ENCODE measurements at places on chromosomes 2 and 18.
A peak's percentile ranks its signal among the peaks of the same experiment; 100 is the strongest.

DNA sequence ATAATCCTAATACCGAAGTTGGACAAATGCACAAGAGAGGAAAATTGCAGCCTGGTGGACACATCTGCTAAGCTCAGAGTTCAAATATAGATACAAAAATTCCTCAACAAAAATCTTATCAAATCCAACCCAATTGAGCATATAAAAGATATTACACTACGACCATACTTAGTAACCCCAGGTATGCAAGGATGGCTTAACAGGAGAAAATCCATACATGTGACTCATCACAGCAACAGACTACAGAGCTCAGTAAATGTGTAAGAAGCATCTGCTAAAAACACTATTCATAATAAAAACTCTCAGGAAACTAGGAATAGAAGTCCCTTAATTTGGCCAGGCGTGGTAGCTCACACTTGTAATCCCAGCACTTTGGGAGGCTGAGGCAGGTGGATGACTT, 28.3 kb downstream of the HS6ST1 start:
- DNase-seq = no peak

- DNase-seq = no peak
Measured at GRCh38 chr18:6255886-6256285, 158.8 kb downstream of the L3MBTL4 start.

DNA sequence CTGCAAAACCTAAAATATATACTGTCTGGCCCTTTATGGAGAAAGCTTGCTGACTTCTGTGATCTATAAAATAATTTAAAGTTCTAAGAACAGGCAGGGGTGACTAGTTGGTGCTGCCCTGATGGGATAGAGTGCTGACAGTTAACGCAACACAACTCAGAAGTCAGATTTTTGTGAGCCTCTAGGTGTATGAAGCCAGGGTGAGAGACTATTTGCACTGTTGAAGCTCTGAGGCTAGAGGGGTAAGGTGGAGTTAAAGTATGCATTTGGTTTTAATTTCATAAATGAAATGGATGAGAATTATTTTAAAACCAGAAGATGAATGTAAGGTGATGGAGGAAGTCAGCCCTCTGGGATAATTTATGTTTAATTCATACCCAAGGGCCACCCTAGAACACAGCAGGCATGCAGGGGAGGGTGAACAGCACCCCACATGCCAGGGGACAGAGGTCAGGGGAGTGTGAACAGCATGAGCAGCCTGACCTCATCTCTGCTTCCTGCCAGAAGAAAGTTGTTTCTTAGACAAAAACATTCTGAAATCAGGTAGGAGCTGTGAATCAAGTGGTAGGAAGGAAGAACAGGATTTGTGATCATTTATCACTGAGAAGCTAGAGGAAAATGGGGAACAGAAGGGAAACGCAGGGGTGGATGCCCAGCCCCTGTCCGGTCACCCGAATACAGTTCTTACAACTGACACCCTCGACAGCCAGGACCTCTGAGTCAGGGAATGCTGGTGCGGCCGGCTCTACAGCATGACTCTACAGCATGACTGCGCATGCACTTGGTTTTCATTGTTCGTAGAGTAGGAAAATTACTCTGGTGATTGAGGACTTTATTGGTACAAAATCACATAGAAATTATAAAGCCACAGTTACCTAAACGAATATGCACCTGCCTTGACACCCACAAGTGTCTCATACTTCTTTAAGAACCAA, 93.1 kb downstream of the MBP start:
- no peak for DNase-seq

- no peak for DNase-seq
Measured at GRCh38 chr2:96550787-96551604, 14.4 kb downstream of the ARID5A start.

DNA sequence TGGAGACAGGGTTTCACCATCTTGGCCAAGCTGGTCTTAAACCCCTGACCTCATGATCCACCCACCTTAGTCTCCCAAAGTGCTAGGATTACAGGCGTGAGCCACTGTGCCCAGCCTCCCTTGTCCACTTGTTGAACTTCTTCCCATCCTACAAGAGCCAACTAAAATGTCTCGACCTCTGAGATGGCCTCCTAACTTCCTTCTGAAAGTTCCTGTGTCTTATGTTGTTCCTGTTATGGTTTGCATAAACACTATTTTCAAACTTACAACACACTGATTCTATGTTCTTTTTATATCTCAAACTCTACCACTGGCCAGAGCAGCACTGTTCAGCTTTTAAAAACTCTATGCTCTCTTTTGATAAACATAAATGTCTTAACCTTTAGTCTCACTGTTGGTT, 63.3 kb upstream of the UGP2 start:
- DNase-seq = no peak

GRCh38 chr2:36881816-36882215, 84.5 kb downstream of the STRN start:
- DNase-seq = no peak

DNA sequence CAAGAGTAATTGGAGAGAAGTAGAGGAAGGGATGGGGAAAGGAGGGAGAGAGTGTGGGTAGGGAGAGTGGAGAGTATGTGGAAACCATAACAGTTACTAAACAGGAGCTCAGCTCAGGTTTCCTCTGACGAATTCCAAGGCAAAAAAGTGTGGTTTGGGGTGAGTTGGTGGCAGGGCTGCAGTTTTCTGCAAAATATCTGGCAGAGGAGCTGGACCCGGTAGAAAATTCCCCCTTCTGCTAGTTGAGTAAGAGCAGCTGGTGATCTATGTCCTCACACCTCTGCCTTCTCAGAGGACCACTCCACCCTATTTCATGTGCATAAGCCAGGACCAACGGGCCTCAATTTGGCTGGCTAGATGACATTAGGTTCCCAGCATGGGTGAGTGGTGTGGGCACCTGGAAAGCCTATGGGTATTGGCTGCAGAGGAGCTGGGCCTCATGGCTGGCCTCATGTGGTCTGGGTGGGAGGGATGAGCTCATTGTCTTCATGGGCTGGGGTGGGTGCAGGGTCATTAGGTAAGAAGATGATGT, 13.2 kb downstream of the NRP2 start:
- DNase-seq = no peak

GRCh38 chr2:175282300-175282699, 100.8 kb upstream of the ATP5MC3 start:
- no peak for DNase-seq

DNA sequence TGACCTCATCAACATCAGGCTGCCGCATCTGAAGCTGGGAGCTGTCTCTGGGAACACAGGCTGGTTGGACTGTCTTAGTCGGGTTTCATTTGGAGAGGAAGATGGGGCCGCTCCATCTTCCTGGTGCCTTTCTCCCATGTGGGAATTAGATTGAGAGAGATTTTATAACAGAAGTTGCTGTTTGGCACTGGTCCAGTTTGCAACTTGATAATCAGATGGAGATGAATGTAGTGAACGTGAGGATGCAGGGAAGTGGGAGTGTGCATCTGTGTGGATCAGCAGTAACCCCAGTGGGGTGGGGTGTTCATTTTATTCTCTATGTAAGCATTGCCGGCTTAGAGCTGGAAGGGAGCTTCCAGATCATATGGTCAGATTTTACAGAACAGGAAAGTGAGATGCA, 250.9 kb downstream of the DCDC2C start:
- no peak for DNase-seq

DNA sequence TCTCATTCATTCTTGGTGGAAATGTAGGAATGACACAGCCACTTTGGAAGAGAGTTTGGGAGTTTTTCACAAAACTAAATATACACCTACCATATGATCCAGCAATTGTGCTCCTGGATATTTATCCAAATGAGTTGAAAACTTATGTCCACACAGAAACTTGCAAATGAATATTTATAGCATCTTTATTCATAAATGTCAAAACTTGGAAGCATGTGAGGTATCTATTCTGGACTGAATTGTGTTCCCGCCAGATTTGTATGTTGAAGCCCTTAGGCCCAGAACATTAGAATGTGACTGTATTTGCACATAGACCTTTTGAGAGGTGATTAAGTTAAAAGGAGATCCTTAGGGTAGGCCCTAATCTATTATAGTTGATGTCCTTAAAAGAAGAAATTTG, 409.4 kb upstream of the SYT4 start:
- no peak for DNase-seq

GRCh38 chr2:134581877-134582546, 136.8 kb downstream of the TMEM163 start:
- DNase-seq = peak; percentile 19

- DNase-seq = no peak
Measured at GRCh38 chr2:36373149-36373926, 17.8 kb downstream of the CRIM1 start.

GRCh38 chr18:48719388-48719787, 180.6 kb downstream of the CTIF start:
- no peak for DNase-seq

- DNase-seq = no peak
Measured at GRCh38 chr2:52456561-52457377, 1310.8 kb upstream of the CHAC2 start.

DNA sequence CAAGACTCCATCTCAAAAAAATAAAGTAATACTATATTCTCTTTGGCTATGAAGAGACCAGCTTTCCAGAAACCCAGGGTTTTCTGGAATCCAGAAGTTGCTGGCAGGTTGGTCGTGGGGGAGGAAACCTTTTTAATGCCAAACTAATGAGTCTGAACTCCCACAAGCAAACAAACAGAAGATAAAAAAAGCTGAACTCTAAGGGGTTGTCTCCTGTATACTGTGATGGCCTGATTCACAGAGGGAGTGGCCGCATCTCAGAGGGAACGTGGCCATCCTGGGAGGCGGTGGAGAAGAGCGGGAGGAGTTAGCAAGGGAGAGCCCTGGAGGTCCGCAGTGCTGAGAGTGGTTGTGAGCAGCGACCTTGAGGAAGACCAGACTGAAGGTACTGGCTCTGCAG, 36.1 kb downstream of the LIMS1 start:
- DNase-seq = no peak

DNA sequence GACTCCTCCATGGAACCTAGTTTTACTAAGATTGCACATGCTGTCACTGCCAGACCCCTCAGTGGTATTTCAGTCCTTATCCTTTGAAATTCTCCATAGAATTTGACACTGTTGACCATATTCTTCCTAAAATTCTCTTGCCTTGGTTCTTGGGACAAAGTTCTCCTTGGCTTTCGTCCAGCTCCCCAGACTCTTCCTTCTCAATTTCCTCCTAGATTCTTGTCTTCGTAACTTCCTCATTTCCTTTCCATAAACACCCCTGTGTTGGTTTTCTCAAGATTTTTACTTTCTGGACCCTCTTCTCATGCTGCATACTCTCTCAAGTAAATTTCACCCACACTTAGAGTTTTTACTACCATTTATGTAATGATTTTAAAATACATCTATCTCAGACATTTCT, 96.6 kb upstream of the TWSG1 start:
- DNase-seq = no peak

- peak; percentile 21 for DNase-seq
Measured at GRCh38 chr2:235766278-235766677, 272.4 kb downstream of the AGAP1 start.

DNA sequence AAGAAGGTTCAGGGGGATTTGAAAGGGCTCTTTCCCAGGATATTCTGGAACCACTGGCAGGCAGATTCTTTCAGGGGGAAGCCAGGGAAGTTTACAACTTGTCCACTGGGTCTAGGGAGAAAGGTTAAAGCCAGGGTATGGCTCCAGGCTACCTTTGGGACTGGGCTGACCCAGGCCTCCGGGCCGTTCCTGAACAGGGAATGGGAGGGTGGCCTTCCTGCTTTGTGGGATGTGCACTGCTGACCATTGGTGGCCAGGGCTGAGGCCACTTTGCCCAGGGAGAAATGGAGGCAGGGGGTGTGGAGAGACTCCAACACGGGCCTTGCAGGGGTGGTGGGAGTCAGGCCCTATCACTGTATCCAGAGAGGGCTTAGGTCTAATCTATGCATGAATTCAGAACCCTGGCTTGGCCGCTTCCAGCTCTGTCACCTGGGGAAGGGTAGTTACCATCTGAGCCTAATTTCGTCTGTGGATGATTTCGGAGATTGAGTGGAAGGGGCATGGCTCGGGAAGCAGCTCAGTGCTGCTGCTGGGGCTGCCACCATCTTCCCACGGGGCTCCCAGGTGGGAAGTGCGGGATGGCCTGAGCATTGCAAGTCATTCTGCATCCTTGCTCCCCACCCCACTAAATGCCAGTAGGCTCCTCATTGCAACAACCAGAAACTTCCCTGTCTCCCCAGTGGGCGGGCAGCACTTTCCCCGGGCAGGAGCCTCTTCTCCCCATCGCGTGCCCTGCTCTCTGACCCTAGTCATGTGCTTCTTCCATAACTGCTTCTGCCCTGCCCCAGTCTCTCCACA, 57.1 kb upstream of the OTOF start:
- no peak for DNase-seq
